ENCODE measurements at places on chromosomes 6 and 20.

DNA sequence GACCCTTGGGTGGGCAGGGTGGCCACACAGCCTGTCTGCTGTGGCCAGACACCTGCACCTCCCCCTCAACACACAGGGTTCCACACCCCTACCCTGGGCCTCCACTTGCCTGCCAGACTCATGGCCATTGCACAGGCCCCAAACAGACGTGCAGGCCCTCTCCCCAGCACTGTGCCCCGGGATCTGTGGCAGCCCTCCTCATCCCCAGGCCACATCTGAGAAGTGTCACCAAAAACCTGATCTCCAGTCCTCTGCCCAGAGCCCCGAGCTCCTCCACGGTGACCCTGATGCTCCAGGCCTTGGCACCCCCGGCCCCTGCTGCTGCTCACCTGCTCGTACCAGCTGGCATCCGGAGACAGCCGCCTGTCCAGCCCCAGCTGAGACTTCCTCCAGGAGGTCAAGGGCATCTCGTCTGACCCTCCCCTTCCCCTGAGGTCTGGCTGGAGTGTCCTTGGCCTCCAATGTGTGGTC lies 160.1 kb downstream of the DLL1 start:
- no peak for DNase-seq

GRCh38 chr6:131067521-131067920 lies 4.5 kb upstream of the EPB41L2 start:
- no peak for DNase-seq

DNA sequence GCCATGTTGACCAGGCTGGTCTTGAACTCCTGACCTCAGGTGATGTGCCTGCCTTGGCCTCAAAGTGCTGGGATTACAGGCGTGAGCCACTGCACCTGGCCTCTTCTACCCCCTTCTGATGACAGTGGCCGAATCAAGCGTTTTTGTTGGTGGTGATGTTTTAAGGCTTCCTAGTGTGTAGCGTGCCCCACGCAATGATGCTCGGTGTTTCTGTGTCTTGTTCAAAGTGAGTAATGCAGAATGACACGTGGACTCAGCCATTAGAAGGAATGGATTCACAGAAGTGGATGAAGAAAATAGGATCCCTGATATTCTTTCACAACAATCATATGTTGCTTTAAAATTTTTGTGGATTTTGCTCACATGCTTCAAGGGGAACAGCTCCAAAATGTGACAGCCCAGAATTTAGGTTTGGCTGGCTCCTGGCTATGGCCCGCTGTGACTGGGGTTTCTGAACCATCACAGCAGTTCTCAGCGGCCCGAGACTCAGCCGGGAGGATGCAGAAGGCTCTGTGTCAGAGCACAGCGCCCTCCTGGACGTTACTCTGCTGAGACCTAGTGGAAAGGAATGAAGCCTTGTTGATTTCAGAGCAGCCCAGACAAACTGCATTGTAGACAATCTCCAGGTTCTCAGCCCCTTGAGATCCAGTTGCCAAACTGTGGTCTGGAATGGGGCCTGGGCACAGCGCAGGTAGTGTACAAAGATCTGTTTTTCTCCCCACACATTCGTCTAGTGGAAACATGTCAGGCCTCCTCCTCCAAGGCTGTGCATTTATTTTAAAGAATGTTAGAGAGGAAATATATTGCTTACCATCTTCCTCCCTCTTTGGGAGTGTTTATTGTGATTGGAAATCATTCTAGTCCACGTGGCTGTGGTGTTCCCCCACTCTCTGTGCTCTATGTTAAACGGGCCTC lies 57.6 kb upstream of the TIAM2 start:
- DNase-seq, result no peak

DNA sequence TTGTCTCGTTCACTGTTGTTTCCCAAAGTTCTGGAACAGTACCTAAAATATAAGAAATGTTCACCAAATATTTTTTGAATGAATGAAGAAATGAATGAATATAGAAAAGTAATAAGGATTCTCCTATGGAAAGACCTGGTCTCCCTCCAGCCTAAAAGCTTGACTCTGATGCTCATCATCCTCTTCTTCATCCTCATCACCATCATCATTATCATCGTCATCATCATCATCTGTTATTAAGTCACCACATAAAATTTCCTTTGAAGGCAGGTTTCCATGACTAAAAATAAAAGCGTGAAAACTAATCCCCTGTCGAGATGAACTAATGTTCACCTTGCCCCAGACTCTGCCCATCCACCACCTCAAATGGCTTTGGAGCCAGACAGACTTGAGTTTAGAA lies 216.9 kb upstream of the PRND start:
- DNase-seq, result no peak

DNA sequence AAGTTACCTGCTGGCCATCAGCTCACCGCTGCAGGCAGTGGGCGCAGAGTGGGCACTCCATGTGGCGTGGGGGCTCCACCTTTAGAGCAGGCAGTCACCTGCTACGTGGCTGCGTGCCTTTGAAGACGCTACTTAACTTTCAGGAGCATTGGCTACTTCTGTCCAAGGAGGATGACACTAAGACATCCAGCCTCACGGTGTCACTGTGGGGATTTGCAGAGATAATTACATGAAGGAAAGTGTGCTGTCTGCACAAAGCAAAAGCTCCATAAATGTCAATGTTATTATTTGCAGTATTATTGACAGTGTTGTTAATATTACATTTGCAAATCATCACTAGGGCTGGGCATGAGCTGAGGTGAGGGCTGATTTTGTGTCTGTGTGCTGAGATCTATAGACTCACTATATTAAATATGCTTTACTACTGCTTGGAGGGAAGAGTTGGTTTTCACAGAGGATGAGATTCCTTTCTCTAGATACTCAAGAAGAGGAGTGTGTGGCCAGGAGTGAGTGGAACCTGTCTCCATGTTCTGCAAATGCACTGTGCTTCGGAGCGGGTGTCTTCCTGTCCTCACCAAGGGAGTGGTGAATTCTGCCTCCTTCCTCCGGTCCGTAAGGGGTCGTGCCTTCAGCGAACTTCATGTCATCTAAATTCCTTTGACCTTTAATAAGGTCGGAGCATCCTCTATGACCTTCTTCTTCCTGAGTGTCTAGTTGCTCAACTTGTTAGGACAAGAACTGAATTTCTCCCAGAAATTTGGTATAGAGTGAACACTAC lies 165.8 kb upstream of the SYNDIG1 start:
- DNase-seq, result no peak

- DNase-seq, result peak; percentile 81
These were observed 2.7 kb upstream of the MICA start for GRCh38 chr6:31400467-31401289.

GRCh38 chr6:100338090-100338489 lies 126.6 kb downstream of the SIM1 start:
- DNase-seq, result no peak

- peak; percentile 21 for DNase-seq
These were observed 10.4 kb upstream of the GCNT2 start for GRCh38 chr6:10510592-10511367.

DNA sequence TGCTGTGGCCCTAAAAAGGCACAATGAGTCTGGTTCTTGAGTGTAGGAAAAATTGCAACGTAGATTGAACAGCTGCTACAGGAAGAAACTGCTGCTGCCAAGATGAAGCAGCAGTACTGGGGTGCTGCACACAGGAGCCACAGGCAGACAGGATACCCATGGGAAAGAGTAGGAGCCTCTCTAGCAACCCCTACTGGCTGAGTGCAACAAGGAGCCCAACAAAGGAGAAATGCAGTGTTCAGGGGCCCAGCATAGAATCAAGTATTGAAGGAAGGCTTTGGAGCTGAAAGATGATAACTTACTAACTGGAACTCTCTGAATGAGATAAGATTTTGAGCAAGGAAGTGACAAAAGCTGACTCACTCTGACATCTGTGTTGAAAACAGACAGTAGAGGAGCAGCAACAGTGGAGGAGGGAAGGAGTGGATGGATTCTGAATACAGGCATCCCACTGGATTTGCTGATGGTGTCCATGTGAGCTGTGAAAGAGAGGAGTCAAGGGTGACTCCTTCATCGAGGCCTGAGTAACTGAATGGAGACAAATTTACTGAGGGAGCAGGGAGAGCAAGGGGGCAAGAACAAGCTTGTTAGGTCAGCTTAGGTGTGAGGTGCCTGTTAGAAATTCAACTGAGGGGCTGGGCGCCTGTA lies 534.7 kb upstream of the JARID2 start:
- peak; percentile 39 for DNase-seq

DNA sequence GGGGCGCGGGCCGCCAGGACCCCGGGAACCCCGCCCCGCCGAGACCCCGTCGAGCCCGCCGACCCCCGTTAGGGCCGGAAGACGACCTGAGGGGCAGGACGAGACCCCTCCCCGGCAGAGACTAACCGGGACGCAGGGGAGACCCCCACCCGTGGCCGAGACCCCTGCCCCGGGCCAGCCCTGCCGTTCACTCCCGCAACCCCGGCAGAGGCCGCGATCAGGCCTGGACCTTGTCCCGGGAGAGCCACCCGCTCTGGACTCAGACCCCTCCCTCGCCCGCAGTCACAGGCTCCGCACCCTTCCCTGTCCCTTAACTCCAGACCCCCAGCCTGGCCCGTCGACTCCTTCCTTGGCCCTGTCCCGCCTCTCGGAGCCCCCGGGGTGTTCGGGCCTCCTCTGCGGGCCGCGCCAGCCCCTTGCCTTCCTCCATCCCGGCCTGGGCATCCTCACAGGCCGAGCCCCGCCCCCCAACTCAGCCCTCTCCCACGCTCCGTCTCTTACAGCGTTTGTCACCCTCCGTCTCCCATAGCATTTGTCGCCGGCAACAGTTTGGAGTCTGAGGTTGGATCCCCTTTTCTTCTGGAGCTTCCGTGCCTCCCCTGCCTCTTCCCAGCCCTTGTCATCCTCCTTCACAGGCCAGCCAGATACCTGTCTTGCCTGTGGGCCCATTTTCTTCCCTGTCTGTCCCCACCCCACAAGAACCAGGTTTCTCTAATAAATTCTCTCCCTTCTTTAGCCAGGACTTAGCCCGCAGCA lies 569 bp downstream of the TCEA2 start:
- no peak for DNase-seq

DNA sequence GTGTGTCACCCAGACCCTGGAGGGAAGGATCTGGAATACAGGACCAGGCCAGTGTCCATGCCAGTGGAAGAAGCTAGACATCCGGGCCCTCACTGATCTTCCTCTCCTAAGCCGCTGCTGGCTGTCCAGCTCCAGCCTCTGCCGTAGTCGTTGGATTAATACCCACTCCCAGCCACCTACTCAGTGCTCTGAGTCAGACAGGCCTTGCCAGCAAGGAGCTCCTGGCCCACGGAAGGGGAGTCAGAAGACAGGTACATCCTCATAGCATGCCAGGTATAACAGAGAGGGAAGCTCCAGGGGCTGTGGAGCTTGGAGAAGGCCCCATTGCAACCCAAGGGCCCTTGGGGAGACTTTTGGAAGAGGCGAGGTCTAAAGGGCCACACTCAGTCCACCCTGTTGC lies 49.0 kb downstream of the STK35 start:
- no peak for DNase-seq

GRCh38 chr6:145824344-145824743 lies 9.7 kb upstream of the FBXO30 start:
- no peak for DNase-seq

- no peak for DNase-seq
These were observed 3.1 kb downstream of the TREML4 start for GRCh38 chr6:41231246-41231645.

DNA sequence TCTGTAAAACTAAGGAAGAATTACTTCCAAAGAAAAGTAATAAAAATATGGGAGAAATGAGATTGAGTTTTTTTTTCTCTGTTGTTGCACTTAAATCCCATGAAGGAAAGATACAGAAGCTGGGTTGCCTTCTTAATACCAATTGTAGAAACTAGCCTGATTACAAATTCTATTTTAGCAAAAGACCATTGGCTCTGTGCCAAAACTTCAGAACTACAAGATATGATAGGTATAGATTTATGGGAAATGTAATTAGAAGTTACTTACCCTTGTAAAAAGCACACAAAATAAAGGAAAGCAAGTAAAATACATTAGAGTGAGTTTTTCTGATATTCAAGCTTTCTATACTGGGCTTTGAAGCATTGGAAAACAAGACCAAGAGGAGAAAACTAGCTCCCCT lies 73.5 kb upstream of the SCGN start:
- no peak for DNase-seq

GRCh38 chr6:20827798-20828197 lies 293.5 kb downstream of the CDKAL1 start:
- no peak for DNase-seq

DNA sequence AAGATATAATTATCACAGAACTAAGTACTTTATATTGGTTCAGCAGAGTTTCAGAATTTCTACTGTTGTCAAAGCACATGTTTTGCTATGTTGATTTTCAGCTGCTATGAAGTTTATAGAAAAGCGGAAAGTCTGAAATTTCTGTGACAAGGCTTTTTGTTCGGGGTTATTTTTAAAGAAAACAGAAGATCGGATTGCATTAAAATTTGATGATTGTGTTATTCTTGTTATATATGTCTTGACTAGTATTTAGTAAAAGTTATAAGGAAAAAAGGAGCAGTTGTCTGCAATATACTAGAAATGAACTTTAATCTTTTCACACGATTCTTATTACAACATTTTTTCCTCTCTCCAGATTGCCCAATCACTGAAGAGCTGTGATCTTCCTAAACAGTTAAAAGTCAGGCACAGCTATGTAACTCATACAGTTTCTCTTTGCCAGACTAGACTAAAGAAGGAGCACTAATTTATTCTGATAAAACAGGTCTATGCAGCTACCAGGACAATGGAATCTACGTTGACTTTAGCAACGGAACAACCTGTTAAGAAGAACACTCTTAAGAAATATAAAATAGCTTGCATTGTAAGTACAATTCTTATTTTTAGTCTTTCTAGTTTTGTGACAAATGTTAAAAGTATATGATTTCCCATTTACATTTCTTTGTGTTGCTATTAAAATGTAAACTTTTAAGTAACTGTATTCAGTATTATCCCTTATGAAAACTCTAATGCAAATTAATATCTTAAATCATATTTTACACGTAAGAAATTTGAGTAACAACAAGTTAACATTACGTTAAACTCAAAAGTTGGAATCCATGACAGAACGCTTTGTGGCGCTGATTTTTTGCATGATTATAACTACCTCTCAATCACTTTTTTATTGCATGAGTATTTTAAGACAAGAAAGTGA lies at the start of gene ENPP3:
TSS of gene ENPP3 (plus strand) at position 423 of the 913 bp plus-strand sequence. CDS start at position 506, 83 bp downstream.
- DNase-seq, result no peak

DNA sequence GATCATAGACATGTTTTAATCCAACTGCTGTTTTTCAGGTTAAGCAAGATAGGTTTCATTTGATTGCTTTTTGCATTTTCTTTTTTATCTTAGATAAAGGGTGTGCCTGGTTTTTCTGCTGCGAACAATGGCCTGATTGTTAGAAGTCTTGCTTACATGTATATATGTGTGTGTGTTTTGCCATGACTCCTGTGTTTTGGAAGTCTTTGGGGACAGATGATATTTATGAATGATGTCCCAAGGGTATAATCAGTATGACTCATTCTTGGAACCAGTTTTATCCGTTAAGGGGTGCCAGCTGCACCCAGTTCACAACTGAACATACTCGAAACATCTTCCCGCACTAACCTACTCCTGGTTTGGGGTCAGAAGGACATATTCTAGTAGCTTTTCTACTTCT lies 230.1 kb upstream of the SUPT3H start:
- no peak for DNase-seq

DNA sequence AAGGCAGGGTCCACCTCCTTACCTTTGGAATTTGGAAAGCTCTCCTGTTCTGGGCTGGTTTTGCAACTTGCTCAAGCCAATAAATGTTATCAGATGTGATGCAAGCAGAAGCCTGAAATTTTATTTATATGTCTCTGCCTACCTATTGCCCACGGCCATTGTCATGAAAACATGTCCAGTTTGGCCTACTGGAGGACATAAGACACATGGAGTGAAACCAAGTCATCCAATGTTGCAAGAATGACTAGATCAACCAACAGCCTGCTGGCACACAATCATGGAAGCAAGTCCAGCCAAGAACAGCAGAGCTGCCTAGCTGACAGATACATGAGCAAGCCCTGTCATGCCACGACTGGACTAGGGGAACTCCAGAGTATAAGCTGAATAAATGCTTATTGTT lies 56.7 kb upstream of the IRAK1BP1 start:
- no peak for DNase-seq
